Effector memory CD8-positive, alpha-beta T cell (primary cell): ENCODE measurements at places on chromosomes 2 and 18.

DNA sequence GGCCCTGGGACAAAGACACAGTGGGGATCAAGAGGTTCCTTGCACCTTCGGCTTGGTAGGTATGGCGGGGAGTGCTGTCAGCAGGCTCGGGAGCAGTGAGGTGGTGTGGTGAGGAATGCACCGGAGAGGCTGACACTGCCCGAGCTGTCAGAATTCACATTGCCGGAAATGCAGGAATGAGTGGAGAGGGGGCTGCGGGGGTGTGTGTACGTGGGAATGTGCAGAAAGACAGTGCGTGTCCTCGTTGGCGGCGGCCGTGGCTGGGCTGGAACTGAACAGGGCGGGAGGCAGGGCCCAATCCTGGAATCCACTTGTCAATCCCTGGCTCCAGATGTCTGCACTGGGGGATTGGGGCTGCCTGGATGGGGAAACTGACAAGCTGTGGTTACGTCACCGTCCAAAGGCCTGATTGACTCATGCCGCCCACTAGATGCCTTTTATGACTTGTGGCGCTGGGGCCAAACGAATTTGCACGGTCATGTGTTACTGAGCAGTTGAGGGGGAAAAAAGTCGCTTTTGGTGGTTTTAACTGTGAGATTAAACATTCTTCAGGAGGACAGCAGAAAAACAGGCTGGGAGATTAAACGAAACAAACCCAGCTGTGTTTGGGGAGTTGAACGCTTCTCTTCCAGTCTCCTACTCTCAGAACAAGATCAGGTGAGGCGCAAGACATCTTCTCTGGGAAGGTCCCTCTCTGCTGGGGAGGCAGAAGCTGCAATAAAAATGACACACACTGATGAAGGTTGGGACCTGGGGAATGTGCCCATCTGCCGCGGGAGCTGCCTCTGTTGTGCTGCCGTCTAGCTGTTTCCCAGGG is 189.4 kb upstream of the GLI2 start:
- no peak for DNase-seq

GRCh38 chr18:63970809-63971205 is 926 bp downstream of the SERPINB8 start:
- DNase-seq = no peak

DNA sequence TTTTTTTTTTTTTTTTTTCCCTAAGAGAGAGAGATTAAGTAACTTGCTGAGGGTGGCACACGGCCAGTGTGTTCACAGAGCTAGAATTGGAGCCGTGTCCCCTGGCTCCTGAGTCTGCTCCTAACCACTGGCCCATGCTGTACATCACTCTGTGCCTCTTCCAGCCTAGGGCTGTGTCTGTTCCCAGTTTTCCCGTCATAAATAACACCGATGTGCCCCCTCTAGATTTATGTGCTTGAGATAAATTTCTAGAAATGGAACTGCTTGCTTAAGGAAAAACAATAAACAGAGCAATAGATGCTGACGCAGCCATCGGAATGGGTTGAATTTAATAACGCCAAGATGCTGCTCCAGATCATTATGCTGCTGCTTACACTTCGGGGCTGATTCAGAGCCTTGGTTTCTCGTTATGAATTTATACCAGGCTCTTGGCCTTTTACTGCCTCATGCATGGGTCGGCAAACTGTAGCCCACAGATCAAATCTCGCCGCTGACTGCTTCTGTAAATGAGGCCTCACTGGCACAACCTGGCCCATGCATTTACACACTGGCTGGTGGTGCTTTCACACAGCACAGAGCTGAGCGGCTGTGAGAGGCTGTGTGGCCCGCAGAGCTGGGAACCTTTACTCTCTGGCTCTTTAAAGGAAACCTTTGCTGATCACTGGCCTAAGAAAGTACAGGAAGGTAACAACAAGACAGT is 58.1 kb downstream of the NDUFA10 start:
- DNase-seq = no peak

DNA sequence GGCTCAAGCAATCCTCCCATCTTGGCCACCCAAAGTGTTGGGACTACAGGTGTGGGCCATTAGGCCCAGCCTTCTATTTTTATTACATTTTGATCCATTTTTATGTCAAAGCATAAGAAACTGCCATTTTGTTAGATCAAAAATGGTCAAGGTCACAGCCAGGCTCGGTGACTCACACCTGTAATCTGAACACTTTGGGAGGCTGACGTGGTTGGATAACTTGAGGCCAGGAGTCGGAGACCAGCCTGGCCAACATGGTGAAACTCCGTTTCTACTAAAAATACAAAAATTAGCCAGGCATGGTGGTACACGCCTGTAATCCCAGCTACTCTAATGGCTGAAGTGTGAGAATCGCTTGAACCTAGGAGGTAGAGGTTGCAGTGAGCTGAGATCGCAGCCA is 49.2 kb downstream of the EEF1B2 start:
- DNase-seq = no peak

GRCh38 chr2:224126440-224126839 is 87.4 kb upstream of the SERPINE2 start:
- DNase-seq = no peak

DNA sequence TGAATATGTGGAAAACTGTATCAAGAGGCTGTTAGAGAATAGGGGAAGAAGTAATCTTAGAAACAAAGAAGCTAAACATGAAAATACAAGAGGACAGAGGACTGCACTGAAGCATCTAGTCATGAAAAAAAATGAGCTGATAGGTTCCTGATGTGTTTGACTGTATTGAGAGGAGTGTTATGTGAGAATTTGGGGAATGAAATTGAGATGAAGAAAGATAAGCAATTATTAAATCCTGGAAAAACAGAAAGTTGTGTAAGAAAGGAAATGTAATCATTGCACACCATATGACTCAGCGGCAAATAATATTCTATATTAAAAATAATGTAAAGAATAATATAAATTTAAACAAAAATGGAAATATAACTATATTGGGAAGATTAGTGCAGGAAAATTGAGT is 71.2 kb downstream of the SEMA4F start:
- no peak for DNase-seq

- no peak for DNase-seq
Observed at GRCh38 chr2:219569635-219570034, 1.7 kb downstream of the OBSL1 start.

- no peak for DNase-seq
Observed at GRCh38 chr2:14567561-14567960, 65.0 kb upstream of the LRATD1 start.

DNA sequence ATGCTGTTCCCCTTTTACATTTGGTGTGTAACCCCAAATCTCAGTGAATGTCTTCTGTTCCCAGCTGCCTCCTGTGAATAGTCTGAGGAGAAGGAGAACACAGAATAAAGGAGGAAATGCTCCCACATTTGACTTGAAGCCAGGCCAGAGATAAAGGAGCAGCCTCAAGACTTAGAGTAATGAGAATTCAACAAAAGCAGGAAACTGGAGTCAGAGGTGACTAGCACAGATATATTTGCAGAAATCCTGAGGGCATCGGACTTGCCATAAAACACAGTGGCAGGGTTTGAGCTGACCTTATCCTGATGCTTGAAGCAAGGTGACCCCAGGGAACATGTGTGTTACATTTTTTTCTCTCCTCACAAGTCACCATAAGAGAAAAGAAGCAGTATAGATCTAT is 291.4 kb upstream of the RND3 start:
- no peak for DNase-seq

GRCh38 chr2:236873636-236874035 is 212.1 kb upstream of the COPS8 start:
- DNase-seq = no peak

- no peak for DNase-seq
Observed at GRCh38 chr2:54444503-54444902, 11.6 kb upstream of the SPTBN1 start.

- no peak for DNase-seq
Observed at GRCh38 chr2:171165967-171166327, 5.3 kb upstream of the TLK1 start.

DNA sequence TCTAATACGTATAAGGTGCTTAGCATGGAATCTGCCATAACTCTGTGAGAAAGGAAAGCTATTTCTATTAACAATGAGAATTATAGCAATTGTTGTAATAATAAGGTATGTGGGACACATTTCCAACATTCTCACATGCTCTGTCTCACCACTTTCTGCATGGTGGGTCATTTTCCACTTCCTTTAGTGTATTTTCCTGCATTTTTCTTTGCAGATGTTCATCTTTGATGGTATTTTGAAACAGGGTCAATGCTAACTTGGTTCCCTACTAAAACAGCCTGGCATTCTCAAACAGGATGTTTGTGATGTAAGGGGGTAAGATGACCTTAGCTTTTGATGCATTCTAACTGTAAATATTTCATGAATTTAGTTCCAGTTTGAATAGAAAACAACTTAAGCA is 54.7 kb downstream of the MYO1B start:
- no peak for DNase-seq
